ENCODE measurements at places on chromosomes 7 and 10.

GRCh38 chr7:69656077-69656476 lies 57.8 kb downstream of the AUTS2 start:
- no peak for DNase-seq

DNA sequence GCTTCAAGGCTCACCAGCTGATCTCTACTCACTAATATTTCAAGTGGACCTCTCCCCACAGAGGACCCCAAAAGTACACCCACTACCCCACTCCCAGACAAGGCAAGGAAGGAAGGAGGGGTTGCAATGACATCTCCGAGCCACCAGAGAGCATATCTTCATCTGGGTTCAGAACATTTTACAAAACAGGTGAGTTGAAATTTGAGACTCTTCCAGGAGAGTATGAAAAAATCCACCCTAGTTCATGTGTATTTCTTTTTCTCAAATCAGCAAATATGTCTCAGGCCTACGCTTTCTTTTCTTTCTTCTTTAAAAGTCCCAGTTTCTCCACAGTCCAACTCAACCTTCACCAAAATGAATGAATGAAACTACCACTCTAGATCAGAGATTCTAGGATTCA lies 61.9 kb downstream of the SGMS1 start:
- no peak for DNase-seq

- DNase-seq: no peak
Observed at GRCh38 chr10:79348640-79348988, 1.3 kb downstream of the PPIF start.

- DNase-seq: no peak
Observed at GRCh38 chr10:106559442-106559841, 605.1 kb downstream of the SORCS1 start.

- no peak for DNase-seq
Observed at GRCh38 chr10:128476368-128476725, 350.1 kb upstream of the MKI67 start.

- DNase-seq: no peak
Observed at GRCh38 chr10:117884093-117884492, 162.6 kb downstream of the RAB11FIP2 start.

DNA sequence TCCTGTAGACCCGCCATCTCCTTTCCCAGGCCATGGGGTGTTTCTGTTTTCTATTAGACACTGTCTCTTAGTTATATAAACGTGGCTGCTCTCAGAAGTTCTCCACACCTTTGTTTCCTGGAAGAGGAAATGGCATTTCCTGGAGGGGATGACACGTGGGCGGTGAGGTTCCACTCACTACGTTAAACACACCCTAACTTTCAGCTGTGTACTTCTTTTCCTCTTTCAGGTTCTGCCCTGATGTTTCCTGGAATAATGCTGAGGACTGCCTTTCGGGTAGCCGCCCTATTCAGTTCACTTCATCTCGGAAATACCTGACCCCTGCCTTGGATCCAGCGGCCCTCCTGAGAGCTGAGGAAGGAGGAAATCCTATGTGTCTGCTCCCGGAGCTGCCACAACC lies 3.4 kb upstream of the PRKCQ start:
- no peak for DNase-seq

DNA sequence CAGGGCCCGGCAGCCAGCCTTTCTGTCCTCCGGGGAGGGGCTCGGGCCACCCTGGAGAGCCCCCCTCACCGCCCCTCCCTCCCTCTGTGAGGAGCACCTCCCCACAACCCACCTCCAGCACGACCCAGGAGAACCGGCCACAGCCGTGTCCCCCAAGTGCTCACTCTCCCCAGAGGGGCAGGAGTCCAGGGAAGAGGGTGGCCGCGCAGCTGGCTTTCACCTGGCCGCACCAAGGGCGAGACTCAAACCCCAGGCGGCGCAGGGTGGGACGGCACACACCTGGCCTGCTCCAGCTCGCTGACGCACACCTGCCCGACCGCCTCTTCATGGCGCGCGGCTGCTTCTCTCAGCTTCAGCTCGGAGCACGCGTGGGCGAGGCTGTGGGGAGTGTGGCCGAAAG lies 73.4 kb downstream of the CFAP46 start:
- DNase-seq: peak; percentile 12

DNA sequence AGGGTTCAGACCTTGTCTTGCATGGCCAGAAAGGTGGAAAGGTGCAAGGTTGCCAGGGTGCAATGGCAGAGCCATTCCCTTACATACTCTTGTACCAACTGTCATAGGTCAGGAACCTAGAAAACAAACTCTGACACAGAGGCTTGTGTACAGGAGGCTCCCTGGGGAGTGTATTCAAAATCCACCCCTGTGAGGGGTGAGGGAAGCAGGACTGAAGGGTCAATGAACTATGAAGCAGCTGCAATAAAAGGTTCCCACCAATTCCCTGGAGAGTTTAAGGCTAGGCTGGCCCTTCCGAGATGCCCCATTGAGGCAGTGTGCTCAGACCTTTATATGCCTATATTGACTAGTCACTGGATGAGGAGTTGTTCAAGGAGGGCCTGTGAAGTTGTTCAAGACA lies 13.9 kb upstream of the CUZD1 start:
- DNase-seq: no peak

DNA sequence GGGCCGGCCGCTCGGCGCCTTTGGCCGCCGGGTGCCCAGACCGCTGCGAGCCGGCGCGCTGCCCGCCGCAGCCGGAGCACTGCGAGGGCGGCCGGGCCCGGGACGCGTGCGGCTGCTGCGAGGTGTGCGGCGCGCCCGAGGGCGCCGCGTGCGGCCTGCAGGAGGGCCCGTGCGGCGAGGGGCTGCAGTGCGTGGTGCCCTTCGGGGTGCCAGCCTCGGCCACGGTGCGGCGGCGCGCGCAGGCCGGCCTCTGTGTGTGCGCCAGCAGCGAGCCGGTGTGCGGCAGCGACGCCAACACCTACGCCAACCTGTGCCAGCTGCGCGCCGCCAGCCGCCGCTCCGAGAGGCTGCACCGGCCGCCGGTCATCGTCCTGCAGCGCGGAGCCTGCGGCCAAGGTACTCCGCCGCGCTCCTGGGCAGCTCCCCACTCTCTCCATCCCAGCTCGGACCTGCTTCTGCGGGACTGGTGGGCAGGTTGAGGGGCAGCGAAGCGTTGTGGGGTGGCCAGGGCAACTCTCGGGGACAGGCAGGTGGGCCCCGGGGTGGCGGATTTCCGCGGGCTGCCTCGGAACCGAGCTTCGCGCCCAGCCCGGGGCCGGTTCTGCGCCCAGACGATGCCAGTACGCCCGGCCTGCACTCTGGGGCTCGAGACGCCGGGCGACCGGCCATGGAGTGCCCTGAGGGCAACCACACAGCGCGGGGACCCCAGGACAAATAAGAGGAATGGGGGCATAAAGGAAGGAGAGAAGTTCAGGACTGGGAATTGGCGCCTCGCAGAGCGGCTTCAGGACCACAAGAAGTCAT lies 578 bp downstream of the HTRA1 start:
- no peak for DNase-seq

DNA sequence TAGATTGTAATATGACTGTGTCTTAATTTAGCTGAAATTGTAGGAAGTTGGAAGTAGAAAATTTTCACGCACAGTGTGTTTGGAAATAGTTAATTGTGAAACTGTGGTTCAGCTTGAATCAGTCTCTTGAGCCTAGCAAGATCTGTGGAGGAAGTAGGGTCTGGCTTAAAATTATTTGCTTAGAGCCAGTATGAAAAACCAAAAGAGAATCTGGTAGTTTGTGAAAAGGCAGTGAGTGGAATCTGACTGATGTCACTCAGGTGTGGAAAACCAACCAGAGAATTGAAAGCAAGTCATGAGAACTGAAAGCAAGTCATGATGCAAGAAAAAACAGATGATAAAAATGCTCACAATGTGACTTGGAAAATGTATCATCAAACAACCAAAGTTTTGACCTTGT lies 11.5 kb downstream of the LIPJ start:
- no peak for DNase-seq

DNA sequence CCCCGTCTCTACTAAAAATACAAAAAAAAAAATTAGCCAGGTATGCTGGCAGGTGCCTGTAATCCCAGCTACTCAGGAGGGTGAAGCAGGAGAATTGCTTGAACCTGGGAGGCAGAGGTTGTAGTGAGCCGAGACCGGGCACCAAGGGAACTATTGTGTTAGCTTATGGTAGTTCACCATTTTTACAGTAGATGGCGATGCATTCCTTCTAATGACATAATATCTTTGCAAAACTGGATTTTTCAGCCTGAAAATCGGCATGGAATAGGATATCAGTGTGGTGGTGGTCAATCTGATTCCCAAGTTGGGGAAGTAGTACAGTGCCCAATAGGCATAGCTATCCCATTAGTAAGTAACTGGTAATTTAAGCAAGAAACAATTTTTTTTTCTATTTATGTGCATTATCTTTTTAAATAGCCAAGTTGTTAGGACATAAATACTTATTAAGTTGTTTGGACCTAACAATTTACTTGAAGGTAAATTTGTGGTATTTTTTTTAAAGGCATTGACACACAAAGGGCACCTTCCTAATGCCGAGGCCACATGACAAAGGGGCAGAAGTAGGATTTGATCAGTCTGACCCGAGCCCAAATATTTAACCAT lies 17.6 kb upstream of the IMPDH1 start:
- DNase-seq: no peak

GRCh38 chr7:116583653-116584052 lies 58.8 kb downstream of the CAV1 start:
- DNase-seq: no peak

GRCh38 chr10:82409671-82410070 lies 534.7 kb downstream of the NRG3 start:
- DNase-seq: no peak

GRCh38 chr10:48490946-48491345 lies 113.9 kb downstream of the ARHGAP22 start:
- DNase-seq: no peak

GRCh38 chr10:58179238-58179637 lies 88.5 kb downstream of the IPMK start:
- DNase-seq: no peak

DNA sequence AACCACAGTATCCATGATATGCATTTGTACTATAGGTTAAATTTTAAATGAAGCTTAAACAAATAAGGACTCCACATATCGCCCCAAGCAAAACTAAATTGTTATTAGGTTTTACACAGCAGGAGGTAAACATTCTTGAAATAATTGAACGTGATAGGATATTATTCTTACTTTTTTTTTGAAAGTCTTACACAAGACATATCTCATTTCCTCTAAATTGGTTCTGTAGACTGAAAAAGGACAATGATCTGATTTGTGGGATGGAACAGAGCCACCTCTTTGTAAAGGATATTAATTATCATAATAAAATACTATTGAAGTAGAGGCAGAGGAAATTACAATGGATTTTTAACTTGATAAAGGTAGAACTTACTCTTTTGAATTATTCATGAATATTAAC lies 155.1 kb upstream of the SEMA3D start:
- DNase-seq: no peak

GRCh38 chr7:151099486-151100211 lies 13.4 kb downstream of the AGAP3 start:
- DNase-seq: no peak

DNA sequence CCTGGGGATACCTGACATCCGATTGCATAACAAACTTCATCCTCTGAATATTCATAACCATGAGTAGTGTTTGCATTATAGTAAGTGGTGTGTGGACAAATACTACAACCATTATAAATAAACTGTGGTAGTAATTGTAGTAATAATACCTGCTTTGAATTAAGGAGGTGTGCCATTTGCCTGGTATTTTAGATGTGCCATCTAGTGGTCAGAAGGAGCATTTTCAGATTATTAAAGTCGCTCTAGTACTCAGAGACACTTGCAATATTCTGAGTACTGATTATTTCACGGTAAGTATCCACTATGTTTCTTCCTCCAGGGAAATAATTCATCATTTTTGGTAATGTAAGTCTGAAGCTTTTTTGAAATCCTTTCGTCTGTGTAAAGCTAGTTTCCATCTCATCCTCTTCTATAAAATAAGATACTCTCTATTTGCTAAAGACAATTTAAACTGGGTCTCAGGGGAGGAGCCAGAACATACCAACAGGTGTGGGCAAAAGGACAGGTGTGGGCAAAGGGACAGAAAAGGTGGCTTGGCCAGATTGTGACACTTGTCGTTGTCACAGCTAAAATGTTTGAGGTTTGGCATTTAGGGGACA lies 115.3 kb upstream of the WDR11 start:
- no peak for DNase-seq

DNA sequence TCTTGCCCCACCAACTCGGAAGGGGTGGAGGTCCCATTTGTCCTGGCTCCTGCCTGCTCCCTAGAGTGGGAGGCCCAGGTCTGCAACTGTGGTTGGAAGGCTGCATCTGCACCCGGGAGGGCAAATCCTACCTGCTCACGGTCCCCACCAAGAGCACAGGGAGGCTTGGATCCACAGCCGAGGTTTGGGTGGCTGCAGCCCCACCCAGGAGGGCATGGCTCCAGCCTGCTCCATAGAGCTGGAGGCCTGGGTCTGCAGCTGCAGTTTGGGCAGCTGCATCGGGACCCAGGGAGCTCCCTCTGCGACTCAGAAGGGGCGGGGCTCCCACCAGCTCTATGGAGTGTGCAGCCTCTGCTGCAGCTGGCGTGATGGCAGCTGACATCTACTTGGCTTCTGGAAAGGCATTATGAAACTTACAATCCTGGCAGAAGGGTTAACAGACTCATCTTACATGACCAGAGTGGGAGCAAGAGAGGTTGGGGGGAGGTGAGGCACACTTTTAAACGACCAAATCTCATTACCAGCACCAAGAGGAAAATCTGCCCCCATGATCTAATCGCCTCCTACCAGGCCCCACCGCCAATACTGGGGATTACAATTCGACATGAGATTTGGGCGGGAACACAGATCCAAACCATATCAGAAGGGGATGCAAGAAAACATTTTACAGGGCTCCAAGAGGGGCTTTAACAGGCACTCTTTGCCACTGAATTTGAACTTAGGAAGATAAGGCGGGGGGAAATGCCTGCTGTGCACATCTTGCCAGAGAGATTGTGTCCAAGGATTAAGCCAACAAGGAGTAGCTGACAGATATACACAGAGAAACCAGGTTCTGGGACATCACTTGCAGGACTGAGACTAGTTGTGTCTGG lies 8.2 kb upstream of the BLVRA start:
- no peak for DNase-seq

GRCh38 chr7:46537191-46537905 lies 616.3 kb upstream of the IGFBP3 start:
- no peak for DNase-seq

DNA sequence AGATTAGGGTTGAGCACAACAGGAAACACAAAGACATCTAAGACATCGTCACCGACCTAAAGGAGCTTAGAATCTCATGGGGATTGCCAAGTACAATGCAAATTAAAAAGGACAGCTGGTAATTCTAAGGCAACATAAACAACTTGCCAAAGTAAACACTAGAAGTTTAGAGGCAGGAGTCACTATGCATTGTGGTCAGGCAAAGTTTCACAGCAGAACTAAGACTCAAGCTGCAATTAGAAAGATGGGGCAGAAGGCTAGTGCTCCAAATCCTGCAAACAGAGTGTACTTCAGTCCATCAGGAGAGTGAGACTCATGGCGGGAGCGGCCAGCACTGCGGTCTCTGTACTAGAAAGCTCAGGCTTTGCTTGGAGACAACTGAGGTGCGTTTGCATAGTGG lies 52.7 kb downstream of the HIPK2 start:
- DNase-seq: no peak

- DNase-seq: no peak
Observed at GRCh38 chr10:35780970-35781642, 139.0 kb upstream of the FZD8 start.

DNA sequence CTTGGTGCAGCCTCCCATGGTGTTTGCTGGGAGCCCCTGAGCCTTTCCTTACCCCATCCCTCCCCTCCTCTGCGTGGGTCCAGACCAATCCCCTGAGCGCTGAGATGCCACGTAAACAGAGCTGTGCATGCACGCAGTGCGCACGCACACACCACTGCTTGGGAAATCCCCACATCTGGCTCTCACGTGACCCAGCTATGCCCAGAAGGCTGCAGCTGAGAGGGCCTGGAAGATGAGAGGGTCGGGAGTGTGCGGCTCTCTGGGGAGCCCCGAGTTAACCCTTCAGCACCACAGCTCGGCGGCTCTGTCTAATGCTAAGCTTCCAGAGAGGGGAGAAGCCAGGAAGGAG lies 177.2 kb downstream of the SH3PXD2A start:
- peak; percentile 76 for DNase-seq

All from tibial artery (tissue), 4 donors.